ENCODE measurements at places on chromosomes 5 and 9.

- no peak for DNase-seq
Measured at GRCh38 chr5:126198531-126198930, 224.7 kb upstream of the GRAMD2B start.

DNA sequence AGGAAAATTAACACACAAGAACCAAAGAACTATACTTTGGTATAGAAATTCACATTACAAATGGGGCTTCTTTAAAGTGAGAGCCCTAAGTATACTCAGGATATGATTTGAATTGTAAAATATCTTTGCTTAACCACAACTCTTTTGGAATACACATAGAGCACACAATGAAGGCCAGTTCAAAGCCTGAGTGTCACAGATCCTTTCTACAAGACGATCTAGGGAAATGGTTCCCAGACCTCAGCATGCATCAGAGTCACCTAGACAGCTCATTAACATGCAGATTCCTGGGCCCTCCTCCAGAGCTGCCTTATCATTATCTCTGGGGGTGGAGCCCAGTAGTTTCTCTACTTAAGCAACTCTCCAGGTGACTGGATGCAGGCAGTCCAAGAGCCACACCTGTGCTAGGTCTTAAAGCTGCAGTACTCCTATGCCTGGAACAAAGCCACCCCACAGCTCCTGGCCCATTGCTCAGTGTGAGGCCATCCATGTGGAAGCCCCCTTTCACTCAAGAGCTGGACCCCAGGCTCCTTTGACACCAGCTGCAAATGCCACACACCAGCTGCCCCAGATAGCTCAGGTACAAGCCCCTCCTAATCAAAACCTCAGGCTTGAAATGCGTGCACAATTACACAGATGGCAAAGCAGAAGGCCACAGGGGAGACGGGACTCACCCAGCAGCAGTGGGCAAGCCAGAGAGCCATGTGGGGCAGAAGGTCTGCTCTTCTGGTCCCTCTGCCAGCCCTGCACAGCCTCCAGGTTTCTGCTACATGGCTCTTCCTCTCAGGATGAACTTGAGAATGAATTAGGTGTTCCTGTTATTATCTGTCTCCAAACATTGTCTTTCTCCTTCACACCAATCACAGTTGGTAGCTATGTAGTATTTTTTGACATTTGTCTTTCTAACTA is 106.1 kb downstream of the SH3TC2 start:
- DNase-seq = no peak

DNA sequence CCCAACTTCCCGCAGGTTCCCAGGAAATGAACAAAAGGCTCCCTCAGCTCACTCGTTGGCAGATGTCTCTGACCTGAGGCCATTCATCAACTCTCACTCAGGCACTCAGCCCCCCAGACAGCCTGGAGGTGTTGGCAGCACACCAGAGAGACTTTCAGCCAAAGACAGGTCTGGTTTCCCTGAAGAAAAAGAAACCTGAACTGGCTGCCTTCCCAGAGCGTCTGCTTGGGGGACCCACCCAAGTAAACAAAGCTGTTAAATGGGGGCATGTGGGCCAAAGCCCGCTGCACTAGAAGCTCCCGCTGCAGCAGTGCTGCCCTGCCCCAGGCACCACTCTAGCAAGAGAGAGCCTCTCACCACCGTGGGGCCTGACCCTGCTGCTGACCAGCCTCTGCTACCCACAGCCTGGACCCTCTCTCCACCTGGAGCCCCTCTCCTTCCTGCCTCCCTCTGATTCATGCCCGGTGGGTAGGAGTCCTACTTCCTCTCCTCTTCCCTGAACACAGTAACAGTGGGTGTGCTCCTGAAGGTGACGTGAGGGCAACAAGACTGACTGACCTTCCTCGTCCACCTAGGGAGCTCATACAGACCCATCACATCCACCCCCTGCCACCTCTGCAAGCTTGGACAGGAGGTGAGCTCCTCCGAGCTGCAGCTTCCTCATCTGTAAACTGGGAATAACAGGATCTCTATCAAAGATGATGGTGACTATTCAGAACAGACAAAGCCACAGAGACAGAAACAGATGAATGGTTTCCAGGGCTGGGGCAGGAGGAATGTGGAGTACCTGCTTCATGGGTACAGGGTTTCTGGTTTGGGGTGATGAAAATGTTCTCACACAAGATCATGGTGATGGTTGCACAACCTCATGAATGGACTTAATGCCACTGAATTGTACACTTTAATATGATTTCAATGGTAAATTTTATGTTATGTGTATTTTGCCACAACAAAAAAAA is 31.0 kb upstream of the GABRP start:
- no peak for DNase-seq

- no peak for DNase-seq
Measured at GRCh38 chr5:19555436-19555835, 432.6 kb downstream of the CDH18 start.

- DNase-seq = no peak
Measured at GRCh38 chr5:2903451-2904395, 152.2 kb upstream of the IRX2 start.
